ENCODE measurements at places on chromosomes 11 and 22.

DNA sequence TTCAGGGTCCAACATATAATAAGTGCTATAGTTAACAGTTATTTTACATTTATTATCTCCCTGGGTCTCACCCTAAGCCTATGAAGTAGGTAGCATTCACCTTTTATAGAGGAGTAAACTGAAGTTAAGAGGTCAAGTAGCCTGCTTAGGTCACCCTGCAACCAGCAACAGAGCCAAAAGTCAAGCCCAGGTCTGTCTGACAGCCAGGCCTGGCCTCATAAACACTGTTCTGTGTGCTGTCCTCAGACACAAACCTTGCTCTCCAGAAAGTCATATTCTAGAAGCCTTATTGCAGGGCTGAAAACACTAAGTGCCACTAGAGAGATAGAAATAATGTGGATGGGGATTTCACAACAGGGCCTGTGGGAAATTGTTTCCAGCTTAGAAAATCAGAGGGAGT, 59.3 kb downstream of the BDNF start:
- no peak for DNase-seq

GRCh38 chr11:120569861-120570260, 58.3 kb downstream of the GRIK4 start:
- DNase-seq = no peak

- DNase-seq = no peak
These were observed 1486.7 kb downstream of the FAM181B start for GRCh38 chr11:81246941-81247340.

DNA sequence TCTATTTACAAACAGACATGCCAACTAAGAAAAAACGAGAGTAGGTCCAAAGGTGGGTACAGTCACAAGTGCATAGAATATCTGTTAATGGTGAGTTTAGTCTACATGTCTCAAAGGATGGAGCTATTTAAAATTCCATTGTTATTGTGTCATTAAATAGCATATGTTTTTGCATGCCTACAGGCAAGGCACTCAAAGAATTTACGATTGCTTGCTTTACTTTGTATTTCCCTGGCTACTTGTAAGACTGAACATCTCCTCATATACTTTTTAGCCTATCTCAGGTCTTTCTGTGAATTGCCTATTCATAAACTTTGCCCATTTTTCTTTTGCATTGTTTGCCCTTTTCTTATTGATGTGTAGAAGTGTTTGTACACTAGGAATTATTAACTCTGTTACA, 39.7 kb downstream of the DEUP1 start:
- peak; percentile 25 for DNase-seq

DNA sequence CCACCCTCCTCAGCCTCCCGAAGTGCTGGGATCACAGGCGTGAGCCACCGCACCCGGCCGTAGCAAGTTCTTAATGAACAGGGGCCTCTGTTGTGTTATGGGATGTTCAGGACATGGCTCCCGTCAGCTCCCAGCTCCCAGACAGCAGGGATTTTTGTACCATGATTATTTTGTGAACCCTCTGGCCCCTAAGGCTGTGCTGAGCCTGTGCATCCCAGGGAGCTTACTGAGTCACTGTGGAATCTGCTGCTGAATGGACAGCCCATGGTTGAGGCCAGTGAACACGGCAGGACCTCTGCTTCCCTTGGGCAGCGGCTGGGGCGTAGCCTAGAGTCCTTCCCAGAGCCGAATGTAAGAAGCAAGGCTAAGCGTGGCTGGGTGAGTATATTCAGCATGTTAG, 245.2 kb downstream of the NTM start:
- DNase-seq = no peak

GRCh38 chr22:47602732-47603131, 840.3 kb downstream of the TBC1D22A start:
- no peak for DNase-seq

GRCh38 chr11:103920449-103920848, 116.0 kb upstream of the DDI1 start:
- DNase-seq = no peak

DNA sequence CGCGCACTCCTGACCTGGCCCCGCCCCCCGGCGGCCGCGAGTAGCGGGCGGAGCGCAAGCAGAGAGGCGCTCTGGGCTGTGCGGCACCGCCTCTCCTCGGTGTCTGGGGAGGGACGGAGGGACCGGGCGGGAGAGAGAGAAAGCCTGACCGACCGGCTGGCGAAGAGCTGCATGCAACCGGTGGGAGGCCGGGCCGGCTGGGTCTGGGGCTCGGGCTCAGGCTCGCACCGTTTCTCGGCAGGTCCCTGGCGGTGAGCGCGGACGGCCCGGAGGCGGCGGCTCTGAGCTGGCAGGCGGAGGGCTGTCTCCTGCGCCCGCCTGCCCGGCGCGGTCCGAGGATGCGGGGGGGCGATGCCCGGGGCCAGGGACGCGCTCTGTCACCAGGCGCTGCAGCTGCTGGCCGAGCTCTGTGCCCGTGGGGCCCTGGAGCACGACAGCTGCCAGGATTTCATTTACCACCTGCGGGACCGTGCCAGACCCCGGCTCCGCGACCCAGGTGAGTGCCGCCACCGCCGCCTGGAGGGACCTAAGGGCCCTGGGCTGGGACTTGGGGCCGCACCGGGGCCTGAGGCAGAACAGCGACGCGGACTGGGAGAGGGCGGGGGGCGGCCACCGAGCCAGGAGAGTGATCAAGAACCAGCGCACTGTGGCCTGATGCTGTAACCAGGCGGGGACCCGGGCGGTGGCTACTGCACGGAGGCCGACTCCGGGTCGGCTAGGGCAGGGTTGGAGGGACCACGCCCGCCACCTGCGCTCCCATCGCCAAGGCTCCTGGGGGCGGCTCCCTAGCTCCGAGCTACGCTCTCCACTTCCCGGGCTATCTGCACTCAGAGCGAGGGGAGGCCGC, at the start of gene SYT9:
Gene SYT9, plus strand, starts transcription at position 69 of the 847 bp plus-strand sequence. Its CDS starts 283 bp downstream, at position 352.
- DNase-seq = peak; percentile 1

GRCh38 chr11:9732453-9732852, 68.6 kb downstream of the SWAP70 start:
- DNase-seq = no peak

GRCh38 chr22:42754658-42755057, 34.0 kb upstream of the A4GALT start:
- no peak for DNase-seq

DNA sequence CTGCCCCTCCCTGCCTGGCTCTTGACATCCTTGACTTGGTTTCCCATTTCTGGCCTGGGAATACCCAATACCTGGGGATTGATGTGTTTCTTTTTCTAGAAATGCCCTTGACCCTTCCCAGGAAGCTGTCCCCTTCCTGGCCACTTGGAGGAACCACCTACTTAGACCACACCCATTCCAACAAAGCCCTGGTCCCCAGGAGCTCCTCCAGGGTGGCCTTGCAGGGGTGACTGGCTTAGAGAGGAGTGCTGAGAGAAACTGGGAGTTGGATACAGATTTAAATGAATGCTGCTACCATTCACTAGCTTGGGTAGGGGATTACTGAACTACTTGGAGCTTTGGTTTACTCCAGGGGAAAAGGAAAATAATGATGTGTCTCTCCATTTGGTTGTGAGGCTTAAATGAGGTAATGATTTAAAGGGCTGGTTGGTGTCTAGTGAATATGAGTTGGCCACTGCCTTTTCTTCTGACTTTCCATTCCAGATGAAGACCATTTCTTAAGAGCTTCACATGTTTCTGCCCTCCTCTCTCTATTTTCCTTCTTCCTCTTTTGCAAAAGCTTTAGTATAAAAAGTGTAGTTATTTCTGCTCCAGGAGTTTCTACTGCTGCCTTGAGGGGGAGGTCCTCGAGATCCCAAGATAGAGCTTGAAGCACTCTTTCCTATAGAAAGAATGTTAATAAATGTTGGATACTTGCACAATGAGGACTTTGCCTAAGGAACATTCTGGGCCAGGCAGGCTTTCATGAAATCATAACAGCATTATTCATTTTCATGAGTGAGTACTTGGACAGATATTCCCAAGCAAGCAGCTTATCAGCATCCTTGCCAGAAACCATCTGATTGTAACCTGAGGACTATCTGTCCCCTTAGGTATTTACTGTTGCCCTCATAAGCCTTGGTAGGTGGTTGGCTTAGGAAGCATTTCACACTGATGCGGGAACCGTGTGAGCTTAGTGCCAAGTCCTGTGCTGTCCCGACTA, 22.4 kb downstream of the PANX1 start:
- DNase-seq = no peak

Measured in fibroblast of skin of left quadriceps (primary cell).